ENCODE measurements at places on chromosomes 3 and 15. TPM values are rescaled to one million over a fixed set of nuclear protein-coding genes. Genes with fewer than 3 reads are reported as not detected.

GRCh38 chr3:30320392-30320791 lies 286.0 kb upstream of the TGFBR2 start:
- DNase-seq, result no peak

EPHB3 gene
- total RNA-seq, result not detected

DNA sequence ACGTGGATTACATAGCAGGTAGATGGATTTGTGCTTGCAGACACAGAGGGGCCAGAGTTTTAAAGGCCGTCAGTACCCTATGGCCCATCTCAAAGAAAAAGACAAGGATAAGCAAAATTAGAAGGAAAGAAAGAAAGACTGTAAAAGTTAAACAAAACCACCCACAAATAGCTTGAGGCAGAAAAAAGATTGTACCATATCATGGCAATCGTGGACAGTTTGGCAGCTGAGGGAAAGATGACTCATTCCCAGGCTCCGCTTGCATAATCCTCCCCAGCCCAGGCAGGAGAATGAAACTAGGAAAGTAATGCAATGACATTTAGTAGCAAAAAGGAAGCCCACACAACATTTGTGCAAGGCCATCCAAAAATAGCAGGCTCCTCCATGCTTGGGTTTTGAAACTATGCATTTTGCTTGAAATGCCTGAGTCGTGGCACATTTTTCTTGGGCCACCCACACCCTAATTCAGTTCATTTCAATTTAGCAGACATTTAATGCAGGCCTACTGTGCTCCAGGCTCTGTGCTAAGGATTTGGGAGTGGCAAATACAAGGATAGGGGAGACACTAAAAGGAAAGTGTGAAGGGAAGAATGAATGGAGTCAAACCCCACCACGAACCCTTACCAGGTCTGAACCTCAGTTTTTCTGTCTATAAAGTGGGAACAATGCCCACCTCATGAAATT lies 40.9 kb upstream of the SMAD3 start:
- peak; percentile 29 for DNase-seq

ACVR2B gene
- total RNA-seq, result 7.9 TPM

ADCY5 gene
- not detected for total RNA-seq

DNA sequence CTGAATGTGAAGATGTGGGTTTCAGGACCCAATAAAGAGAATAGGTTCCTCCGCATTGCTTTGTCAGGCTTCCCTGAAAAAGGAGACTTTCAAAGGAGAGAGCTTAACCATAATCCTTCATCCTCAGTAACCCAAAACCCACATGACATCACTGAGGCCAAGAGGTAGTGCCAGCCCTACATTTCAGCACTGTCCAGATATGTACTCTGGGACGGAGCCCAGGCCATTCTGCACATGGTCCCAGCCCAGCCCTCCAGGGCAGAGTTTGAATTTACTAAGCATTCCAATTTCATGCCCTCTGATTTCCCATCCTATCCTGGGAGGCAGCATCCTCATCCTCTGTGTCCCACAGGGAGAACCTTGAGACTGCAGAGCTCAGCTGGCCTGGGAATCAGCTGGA lies 210.5 kb downstream of the GABRB3 start:
- DNase-seq, result no peak

DNA sequence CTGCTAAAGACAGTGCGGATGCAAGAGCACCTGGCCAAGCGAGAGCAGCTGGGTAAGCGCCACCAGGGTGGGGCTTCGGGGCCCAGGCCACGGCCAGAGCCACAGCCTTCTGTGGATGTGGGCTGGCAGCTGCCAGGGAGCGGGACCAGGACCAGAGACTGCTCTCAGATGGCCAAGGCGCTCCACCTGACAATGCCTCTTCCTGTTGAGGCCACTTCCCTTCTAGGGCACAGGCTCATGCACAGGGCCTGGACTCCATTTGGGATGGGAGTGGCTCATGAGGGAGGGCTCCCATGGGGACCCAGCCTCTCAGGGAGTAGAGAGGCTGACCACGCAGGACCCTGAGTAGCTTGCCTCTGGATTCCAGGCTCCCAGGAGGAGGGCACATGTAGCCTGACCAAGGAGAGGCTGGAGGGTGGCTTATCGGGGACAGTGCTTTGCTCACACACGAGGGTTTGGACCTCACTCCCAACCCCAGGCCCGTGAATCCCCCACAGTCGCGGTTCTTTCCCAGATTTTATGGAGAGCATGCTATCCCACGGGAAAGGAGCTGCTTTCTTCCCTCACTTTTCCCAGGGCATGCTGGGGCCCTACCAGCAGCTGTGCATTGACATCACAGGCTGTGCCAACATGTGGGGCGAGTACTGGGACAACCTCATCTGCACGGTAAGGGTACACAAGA lies 25.1 kb downstream of the ACAA1 start:
- no peak for DNase-seq

PDZRN3 gene
- total RNA-seq, result not detected

- no peak for DNase-seq
Measured at GRCh38 chr3:42988097-42988496, 9.0 kb downstream of the GASK1A start.

DNA sequence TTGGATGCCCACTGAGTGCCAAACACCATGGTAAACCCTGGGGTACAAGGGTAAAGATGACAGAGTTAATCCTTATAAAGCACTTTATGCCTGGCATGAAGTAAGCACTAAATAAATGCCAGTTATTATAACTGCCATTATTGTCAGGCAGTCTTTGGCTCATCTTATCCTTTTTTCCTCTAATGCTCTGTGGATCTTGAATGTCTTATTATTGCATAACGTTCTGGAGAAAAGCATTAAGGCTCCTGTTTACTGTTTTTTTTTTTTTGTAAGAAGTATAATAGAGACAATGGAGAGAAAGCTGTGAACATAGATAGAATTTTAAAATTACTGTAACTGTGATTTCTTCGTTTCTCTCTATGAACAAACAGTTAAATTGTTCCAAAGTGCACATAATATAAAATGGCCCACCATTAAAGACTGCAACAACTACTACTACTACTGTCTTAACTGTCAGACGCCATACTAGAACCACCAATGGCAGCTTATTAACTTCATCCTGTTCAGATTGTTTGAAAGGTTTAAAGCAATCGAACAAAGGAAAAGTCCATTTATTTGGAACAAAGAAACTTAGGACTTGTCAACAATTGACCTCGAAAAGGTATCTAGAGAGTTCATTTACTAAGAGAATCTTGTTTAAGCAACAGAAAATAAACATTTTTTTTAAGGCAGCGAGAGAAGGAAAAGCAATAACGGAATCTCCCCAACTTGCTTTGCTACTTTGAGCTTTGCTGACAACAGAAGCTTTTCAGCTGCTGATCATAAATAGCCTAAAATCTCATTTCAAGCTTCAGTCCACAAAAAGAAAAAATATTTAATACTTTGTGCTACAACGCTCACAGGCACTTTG lies 520.7 kb downstream of the ROBO1 start:
- DNase-seq, result no peak

DNA sequence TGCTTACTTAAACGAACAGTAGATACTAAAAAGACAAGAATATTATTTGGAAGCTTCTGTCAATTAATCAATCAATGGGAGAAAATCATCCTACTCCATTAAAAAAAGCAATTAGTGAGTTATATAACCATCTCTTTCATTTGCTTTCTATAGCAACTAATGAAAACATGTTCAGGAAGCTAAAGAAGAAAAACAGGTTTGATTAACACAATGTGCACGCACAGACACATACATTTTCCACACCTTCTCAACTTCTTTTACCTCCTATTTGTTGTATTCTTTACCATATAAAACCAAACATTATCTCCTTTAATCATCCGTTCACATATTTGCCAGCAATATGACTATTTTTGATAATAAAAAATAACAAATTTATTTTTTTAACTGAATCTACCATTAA lies 111.3 kb downstream of the GBE1 start:
- no peak for DNase-seq

AHSG gene
- 0.25 TPM for total RNA-seq

DNA sequence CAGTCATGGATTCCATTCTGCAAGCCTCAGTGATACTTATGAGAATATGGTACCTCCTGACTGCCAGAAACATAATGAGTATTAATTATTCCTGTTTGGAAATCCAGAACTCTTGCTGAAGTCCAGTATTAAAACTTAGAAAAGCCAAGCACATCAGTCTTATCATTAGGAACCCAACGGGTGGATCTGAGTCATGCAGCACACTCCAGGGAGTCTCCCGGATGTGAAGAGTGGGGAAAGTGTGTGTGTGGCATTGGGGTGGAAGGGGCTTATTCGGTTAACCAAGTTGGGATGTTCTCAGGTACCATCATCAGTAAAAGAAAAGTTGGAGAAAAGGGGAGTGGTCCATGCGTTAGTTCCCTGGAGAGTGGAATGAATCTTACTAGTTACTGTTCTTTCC lies 181.1 kb downstream of the PLCL2 start:
- no peak for DNase-seq

GRCh38 chr15:68700455-68701123 lies 120.1 kb downstream of the ANP32A start:
- DNase-seq, result no peak

GRCh38 chr3:132292042-132292441 lies 25.2 kb upstream of the ACP3 start:
- DNase-seq, result no peak

DNA sequence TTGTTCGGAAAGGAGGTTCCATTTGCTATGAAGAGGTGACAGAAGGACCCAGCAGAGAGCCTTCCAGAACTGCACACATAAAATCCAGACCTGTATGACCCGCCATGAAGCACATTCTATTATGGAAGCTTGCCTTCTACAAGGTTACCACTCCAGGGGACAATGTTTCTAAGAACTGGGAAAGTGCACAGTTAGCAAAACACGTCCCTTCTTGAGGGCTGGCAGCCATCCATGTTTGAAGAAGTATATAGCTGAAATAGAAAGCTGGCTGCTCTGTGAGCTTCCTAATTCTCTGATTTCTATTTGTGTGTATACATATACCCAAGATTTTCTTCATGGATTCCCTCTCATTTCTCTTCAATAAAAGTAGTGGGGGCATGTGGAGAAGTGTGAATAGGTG lies 74.6 kb downstream of the CNTN3 start:
- DNase-seq, result no peak

DNA sequence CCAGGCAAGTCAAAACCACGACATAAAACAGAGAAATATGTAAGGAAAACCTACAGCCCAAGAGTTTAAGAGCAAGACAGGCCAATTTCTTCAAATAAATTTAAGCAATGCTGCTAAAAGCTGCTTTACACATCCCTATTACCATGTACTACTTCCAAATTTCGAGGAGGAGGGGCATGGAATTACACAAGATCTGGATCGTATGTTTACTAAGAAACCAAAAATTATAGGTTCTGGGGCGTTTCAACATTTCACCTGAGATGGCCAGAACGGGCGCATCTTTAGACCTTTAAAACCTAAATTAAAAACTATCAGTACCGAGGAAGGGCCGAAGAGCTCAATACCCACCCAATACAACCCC lies 664 bp upstream of the NR2C2 start:
- DNase-seq, result no peak

GRCh38 chr3:182716114-182716688 lies 77.1 kb upstream of the ATP11B start:
- no peak for DNase-seq

GRCh38 chr3:159534496-159534895 lies 454.1 kb upstream of the IL12A start:
- no peak for DNase-seq

GRCh38 chr3:81643721-81644120 lies 117.7 kb downstream of the GBE1 start:
- no peak for DNase-seq

PFKFB4 gene
- 6.3 TPM for total RNA-seq

GALNT15 gene
- not detected for total RNA-seq

DNA sequence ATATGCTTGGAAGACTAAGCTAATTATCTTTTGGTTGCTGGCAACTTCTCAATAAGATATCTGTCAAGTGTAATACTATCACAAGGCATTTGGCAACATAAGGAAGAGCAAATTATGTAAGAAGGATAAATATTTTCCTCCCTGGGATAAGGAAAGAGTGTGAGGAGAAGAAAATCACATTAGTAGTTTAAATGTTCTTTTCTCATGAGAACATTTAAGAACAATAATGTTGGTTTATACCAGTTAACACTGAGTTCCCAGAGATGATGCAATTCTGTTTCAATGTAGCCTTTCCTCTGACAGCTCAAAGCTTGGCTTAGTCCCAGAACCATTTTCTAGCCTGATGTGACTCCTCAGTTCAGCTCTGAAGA lies 66.1 kb upstream of the NPHP3 start:
- DNase-seq, result no peak

- DNase-seq, result peak; percentile 11
Measured at GRCh38 chr15:99965376-99965775, 232.1 kb upstream of the LYSMD4 start.

CD200R1 gene
- total RNA-seq, result 2.4 TPM

DNA sequence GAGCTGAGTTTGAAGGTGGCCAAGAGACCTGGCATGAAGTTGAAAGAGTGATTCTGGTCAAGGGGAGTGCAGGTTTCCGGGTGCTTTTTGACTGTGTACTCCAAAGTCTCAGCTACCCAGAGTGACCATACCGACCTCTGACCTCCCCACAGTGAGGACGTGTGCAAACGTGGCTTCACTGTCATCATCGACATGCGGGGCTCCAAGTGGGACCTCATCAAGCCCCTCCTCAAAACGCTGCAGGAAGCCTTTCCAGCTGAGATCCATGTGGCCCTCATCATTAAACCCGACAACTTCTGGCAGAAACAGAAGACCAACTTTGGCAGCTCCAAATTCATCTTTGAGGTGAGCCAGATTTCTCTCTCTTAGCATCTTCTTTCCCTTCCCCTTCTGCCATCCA lies 272.4 kb upstream of the ROPN1 start:
- no peak for DNase-seq

DNA sequence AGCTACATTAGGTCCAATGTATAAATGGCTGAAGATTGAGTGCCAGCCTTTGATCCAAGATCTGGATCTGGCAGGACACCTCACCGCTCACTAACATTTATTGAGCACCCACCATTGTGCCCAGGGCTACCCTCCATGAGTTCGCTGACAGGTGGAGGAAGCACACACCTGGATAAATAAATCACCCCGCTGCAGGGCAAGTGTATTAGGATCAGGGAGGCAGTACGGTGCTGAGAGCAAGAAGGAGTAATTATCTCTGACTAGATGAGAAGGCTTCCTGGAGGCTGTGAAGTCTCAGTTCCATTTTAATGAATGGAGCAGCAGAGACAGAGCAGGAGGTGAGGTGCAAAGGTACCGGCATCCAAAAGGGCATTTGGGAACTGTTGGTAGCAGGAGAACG lies 104.1 kb downstream of the LIPC start:
- no peak for DNase-seq

- DNase-seq, result no peak
Measured at GRCh38 chr3:77158730-77159581, 119.1 kb downstream of the ROBO2 start.

GRCh38 chr3:121871430-121871829 lies 22.8 kb upstream of the SLC15A2 start:
- no peak for DNase-seq

Data from activated naive CD4-positive, alpha-beta T cell treated with anti-CD3 and anti-CD28 coated beads, Interleukin-2, amount 50 U/mL, for 72 hours (primary cell).